AG04450 (cell line): ENCODE measurements at places on chromosomes 3 and 15. TPM values are rescaled to one million over a fixed set of nuclear protein-coding genes. Genes with fewer than 3 reads are reported as not detected.

The CCDC80 gene
- 202 and 289 TPM in 2 replicates for polyA plus RNA-seq

The PLAAT1 gene
- polyA plus RNA-seq = not detected in 2 replicates

The COL6A5 gene
- polyA plus RNA-seq = not detected in 2 replicates

The FBXO40 gene
- not detected in 2 replicates for polyA plus RNA-seq

GRCh38 chr15:100464256-100464655, 64.5 kb downstream of the CERS3 start:
- no peak for DNase-seq

- no peak for DNase-seq
Measured at GRCh38 chr3:127077068-127077467, 94.2 kb downstream of the PLXNA1 start.

DNA sequence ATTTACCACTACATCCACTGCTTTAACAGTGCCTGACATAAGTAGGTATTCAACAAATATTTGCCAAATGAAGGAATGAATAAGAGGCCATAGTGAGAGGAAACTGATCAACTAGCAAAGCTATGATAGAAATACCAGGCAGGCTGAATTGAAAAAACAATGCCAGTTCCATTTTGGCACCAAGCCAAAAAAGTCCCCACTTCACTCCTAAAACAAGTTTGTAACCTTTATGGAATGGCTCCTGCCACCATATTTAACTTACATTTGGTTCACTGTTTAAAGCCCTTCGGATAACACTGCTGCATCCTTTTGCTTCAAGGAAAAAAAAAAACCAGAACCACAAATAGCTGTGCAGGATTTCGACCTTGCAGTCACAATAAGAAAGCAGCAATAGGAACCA, 166.1 kb downstream of the FRMD5 start:
- DNase-seq = no peak

DNA sequence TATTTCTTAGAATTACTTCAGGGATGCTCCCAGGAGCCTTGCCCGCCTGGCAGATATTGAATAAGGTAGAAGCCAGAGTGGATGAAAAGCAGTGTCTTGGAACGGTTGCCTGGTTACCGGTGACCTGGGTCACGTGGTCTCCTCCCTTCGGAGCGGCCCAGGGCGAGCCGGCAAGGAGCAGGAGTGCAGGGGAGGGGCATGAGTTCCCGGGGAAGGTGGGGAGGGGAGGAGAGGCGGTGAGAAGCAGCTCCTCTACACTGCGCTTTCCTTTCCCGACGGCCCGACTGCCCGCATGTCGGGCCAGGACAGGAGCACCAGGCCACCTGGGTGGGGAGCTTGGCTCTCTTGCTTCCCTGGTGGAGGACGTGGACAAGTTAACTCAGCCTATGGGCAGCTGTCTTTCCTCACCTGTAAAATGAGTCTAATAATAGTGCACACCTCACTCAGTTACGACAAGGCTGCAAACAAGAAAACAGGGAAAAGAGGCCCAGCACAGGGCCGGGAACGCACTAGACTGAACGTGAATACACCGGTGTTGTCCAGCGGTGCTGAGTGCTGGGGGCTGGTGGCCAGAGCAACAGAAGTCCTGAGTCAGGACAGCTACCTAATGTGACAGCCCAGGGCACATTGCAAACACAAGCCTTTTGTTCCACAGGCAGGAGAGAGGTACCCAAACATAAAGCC, 198.3 kb downstream of the ADAMTS9 start:
- DNase-seq = no peak

DNA sequence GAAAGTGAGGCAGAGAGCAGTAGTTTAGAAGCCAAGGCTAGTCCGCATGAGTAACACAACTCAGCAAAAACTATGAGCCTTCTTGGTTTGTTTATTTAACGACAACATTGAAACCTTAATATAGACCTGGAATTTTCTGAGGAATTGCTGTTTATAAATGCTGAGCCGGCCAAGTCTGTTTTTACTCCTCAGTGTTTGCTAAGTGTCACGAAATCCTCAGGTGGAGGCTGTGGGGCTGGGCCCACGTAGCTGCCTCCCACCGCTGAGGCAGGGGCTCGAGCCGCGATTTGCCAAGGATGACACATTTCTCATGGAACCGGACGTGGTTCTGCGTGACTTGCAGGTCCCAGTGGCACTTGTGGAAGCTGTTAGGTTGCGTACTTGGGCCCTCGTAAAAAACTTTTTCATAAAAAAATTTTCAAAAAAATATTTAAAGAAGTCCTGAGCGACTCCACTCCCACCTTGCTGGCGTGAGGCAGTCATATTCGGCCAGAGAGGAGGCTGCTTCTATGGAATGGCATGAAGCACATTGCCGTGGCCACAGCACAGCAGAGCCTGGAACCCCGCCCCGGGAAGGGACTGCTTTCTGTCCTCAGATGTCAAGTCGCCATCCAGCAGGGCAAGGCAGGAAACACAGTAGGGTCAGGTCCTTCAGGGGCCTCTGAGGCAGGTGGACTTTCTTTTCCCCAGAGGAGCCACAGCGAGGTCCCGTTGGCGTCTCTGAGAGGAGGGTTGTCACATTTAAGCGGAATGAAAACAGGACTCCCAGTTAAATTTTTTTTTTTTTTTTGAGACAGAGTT, 64.8 kb upstream of the PCSK6 start:
- DNase-seq = no peak

GRCh38 chr15:70180186-70180875, 82.6 kb upstream of the TLE3 start:
- no peak for DNase-seq

DNA sequence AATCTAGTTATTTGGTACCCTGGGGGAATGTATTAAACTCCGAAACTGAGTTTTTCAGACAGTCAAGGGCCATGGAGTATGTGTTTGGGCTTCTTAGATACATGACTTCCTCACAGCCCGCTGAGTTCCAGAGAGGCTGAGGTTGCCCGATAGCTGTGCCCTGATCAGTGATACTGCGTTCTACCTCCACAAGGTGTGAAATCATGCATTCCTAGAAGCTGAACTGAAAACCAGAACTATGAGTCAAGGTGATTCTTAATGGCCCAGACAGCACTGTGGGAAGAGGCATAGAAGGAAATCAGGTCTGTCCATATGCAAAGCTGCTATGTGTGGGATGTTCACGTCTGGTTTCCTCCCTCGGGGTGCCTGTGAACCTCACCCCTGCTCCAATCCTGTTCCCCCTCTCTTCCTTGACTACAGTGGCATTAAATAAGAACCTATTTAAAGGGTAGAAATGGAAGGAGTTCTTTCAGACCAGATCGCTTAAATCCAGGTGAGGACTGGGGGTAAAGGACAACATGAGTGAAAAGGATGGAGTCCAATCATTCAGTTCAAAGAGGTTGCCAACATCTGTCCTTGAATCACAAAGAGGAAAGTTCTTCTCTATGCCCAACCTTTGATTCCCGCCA, 74.3 kb downstream of the MYO1E start:
- DNase-seq = no peak

- peak; percentile 75 for DNase-seq
Measured at GRCh38 chr15:83845230-83845629, 191.3 kb downstream of the ADAMTSL3 start.

DNA sequence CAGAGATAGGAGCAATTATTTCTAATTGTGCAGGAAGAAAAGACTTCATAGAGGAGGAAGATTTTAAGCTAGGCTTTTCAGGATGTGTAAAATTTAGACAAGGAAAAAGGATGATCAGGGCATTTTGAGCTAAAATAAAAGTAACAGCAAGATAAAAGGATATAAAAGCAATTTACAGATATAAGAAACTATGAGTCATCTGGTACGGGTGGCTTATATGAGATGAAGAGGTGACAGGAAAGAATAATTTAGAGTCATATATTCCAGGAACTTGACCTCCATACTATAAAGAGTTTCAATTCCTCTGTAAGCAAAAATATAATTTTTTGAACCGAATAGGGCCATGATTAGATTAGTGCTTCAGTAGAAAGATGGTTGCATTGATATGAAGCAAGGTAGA, 273.7 kb downstream of the RBMS3 start:
- DNase-seq = no peak

DNA sequence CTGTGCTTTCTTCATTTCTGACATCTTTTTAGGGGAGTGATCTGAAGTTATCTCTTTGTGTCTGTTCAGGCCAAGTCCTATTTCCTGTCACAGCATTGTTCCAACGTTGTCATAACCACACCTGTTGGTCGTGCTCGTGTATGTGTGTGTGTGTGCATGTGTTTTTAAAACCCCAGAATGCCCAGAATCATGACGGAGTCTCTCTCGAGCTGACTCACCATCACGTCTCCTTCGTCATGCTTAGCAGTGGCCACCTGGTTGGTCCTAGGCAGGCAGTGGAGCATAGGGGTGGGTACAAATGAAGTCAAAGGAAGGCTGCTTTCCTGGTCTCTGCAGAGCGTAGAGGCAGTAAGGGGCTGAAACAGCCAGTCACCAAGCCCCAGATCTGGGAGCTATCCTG, 126.8 kb upstream of the ABHD17C start:
- DNase-seq = no peak

DNA sequence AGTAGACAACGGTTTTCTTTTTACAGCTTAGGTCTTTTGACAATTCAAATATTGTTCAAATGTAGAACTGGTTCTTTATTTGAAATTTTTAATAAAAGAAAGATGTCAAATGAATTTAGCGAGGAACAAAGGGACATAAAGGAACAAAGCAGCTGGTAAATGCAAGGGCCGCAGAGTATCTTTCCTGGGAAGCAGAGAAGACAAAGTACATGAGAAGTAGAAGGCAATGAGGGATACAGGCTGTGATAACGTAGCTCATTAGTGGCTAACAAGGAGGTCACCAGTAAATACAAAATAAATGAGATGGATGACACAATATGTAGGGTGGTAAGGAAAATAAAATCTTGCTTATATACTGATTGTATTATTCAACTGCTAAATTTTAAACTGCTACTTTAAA, 762.8 kb downstream of the VGLL3 start:
- no peak for DNase-seq

GRCh38 chr3:160477750-160478149, 28.2 kb upstream of the TRIM59 start:
- DNase-seq = no peak

GRCh38 chr3:47092090-47092489, 71.8 kb downstream of the SETD2 start:
- no peak for DNase-seq

- DNase-seq = no peak
Measured at GRCh38 chr3:30320392-30320791, 286.0 kb upstream of the TGFBR2 start.

- no peak for DNase-seq
Measured at GRCh38 chr3:8987645-8988383, 24.5 kb upstream of the RAD18 start.

GRCh38 chr15:40466426-40467260, 4.1 kb upstream of the CHST14 start:
- DNase-seq = no peak

- DNase-seq = no peak
Measured at GRCh38 chr3:146682171-146682570, 77.0 kb upstream of the PLSCR5 start.

- peak; percentile 86 for DNase-seq
Measured at GRCh38 chr15:40906091-40906990, 12.1 kb downstream of the VPS18 start.

- peak; percentile 63 for DNase-seq
Measured at GRCh38 chr3:172520301-172520831, 2.9 kb downstream of the TNFSF10 start.

GRCh38 chr3:2643606-2644005, 466.6 kb downstream of the IL5RA start:
- DNase-seq = no peak

GRCh38 chr3:133991209-133991608, 38.5 kb downstream of the SLCO2A1 start:
- DNase-seq = no peak

- DNase-seq = no peak
Measured at GRCh38 chr3:27542476-27542875, 58.3 kb upstream of the SLC4A7 start.

GRCh38 chr3:13579063-13579462, 30.1 kb downstream of the FBLN2 start:
- peak; percentile 49 for DNase-seq
